ENCODE measurements at places on chromosomes 4 and X.
A peak's percentile ranks its signal among the peaks of the same experiment; 100 is the strongest.

- DNase-seq = no peak
These were observed 2.3 kb upstream of the CHIC2 start for GRCh38 chr4:54066718-54067129.

DNA sequence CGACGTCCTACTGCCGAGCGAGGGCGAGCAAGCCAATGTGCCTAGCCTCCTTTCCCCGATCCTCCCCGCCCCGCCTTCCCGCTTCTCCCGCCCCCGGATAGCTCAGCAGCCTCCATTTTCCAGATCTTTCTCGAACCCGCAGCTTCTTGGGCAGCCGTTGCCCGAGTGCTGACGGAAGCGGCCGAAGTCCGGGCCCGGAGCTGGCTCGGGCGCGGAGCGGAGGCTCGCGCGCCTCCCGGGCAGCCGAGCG is 172 bp upstream of the HSPA4L start:
- DNase-seq = peak; percentile 75

DNA sequence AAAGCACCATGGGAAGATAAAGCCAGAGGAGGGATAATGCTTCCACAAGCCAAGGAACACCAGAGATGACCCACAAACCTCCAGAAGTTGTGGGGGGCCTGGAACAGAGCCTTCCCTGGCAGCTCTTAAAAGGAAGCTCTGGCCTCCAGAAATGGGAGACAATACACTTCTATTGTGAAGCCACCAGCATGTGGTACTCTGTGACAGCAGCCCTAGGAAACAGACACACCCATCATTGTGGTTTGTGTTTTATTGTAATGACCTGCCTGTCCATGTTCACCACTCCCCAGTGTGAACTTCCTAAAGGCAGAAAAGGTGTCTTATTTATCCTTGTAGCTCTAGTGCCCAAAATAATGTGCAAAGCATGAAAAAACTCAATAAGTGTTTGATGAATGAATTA is 264.1 kb upstream of the GATB start:
- no peak for DNase-seq

GRCh38 chr4:168484626-168485025 is 4.3 kb upstream of the DDX60L start:
- no peak for DNase-seq

GRCh38 chrX:45850775-45851433 is 650.2 kb upstream of the DIPK2B start:
- DNase-seq = no peak

- DNase-seq = no peak
These were observed 6.5 kb downstream of the CRLF2 start for GRCh38 chrX:1205681-1206611.

- no peak for DNase-seq
These were observed 19.2 kb downstream of the CC2D2A start for GRCh38 chr4:15488658-15489470.

DNA sequence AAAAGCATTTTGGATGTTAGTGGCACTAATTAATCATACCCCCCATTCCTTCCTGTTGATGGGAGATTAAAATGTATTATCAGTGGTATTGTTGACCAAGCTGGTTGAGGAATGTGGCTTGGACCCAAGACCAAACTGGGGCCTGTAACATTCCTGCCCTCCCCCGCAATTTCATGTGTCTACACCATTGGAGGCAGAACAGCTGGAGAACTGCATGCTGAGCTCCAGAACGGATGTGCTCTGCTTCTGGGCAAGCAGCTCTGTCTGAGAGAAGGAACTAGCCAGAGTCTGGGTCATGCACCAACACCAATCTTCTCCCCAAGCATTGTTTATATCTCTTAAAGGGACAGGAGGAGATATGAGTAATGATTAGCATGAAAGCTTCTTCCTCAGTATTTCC is 185.5 kb downstream of the CEP135 start:
- no peak for DNase-seq

DNA sequence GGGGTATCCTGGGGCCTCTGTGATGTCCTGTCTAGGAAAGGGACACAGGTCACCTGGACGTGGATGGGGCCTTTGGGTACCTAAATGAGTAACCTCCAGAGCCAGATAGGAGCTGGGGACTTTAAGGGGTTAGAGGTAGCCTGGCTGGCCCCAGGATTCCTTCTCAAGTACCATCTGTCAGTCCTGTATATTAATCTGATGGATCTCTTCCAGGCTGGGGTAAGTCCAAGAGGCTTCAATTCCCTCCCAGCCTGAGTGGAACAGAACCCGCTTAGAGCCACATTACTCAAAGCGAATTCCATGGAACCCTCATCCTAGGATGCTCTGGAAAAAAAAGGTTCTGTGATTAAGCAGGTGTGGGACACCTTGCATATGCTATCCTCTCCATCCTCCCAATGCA is 24.8 kb upstream of the MAP3K15 start:
- no peak for DNase-seq

DNA sequence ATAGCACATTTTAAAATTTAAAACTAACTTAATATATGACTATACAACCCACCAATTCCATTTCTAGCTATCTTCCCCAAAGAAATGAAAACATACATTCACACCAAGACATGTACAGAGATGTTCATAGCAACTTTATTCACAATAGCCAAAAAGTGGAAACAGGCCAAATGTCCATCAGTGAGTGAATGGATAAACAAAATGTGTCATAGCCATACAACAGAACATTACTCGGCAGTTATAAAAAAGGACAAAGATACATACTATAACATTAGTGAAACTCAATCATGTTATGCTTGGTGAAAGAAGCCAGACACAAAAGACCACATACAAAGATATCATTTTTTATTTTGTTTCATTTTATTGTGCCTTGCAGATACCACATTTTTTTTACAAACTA is 396.8 kb downstream of the PACRGL start:
- DNase-seq = no peak

DNA sequence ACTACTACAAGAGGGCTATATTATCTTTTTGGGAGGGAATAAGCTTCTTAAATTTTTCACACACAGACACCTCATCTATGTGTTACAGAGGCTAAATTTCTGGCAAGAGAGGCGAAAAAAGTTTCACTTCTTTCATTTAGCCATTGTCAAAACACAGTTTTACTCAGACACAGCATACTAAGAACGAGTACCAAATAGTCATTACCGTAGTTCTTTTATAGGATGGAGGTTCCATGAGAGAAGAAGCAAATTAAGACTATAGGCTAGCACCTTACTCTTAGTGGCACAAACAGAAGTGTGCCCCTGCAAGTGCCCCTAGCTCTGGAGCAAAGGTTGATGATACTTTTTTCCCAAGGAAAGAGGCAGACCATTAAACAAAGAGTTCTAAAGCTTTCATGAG is 26.2 kb downstream of the UGT2B7 start:
- DNase-seq = no peak

GRCh38 chr4:18389115-18389514 is 367.6 kb upstream of the LCORL start:
- DNase-seq = no peak

DNA sequence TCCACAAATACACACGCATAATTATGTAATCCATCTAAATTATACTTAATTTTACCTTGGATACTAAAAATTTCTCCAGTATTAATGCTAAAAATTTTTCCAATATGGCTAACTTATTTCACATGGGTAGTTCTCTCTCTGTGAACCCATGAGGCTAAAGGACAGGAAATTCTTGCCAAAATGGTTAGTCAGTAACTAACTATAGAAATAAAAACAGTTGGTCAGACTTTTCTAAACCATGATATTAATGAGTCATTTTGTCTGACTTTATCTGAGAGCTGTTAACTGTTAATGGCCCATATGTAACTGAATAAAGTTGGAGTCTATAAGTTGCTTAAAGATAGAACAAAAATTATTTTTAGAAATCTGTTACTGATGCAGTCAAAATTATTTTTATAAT is 549.4 kb downstream of the TLL1 start:
- DNase-seq = no peak

GRCh38 chrX:44352758-44353157 is 9.3 kb upstream of the EFHC2 start:
- no peak for DNase-seq

GRCh38 chrX:150361777-150362351 is 1.3 kb upstream of the MAMLD1 start:
- DNase-seq = no peak

GRCh38 chr4:165537028-165537648 is 158.3 kb downstream of the CPE start:
- DNase-seq = no peak

DNA sequence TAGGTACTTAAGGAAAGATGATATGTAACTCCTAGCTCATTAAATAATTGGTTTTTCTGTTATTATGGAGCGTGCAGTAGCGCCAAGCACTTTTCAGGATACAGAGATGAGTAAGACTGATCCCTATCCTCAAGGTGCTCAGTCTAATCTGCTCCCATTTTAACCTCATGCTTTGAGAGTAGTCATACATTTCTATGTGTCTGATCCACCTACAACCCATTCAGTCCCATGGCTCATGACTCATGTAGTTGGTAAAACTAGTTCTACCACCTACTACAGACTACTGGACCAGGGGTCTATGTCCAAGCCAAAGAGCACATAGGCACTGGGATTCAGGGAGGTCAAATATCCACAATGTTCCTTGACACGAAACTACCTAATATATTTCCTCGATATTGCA is 60.8 kb downstream of the TMEM154 start:
- DNase-seq = no peak

DNA sequence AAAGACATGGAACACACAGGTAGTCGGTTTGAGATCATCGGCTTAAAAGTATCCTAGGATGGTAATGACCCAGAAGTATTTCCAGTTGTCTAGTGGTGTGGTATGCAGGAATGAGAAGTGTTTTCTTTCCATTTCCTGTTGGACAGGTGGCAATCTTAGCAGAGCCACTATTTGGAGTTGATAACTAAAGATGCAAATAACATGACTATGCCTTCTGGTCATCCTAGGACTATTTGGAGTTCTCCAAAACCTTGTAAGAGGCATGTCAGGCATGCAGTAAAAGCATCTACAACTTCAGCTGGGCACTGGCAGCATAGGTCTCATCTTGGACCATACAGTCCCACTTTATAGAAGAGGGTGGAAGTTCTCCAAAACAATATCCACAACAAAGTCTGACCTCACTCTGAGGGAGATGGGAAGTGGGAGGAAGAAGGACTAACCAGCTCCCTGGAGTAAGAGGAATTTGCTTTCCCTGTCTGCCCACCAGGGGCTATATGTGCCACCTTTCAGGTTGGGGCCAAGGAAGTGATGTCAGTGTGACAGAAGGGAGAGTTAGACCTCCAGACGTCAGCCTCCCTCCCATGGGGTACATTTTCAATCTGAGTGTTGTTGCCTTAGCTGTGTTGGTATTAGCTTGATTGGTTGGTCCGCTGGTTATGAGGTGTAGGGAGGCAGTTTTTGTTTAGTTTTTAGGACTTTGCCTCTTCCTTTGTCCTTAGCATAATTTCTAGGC is 101.2 kb upstream of the MYOZ2 start:
- no peak for DNase-seq

- peak; percentile 28 for DNase-seq
These were observed 25.5 kb downstream of the GPAT3 start for GRCh38 chr4:83561381-83561780.

GRCh38 chrX:24301806-24302205 is 12.1 kb downstream of the SUPT20HL2 start:
- no peak for DNase-seq

- no peak for DNase-seq
These were observed 69.8 kb downstream of the TMEM131L start for GRCh38 chr4:153535772-153536513.

- no peak for DNase-seq
These were observed 915 bp upstream of the RAB33B start for GRCh38 chr4:139453041-139453370.

DNA sequence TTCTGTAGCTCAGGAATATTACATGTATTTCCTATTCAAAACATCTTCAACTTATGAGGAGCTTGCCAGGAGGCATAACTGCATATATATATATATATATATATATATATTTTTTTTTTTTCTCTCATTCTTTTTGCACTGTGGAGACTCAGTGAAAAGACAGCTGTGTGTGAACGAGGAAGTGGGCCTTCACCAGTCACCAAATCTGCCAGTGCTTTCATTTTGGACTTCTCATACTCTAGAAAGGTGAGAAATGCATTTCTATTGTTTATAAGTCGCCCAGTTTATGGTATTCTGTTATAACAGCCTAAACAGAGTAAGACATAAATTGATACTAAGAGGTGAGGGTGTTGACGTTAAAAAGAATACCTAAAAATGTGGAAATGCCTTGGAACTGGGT is 710.6 kb downstream of the TRAM1L1 start:
- no peak for DNase-seq

DNA sequence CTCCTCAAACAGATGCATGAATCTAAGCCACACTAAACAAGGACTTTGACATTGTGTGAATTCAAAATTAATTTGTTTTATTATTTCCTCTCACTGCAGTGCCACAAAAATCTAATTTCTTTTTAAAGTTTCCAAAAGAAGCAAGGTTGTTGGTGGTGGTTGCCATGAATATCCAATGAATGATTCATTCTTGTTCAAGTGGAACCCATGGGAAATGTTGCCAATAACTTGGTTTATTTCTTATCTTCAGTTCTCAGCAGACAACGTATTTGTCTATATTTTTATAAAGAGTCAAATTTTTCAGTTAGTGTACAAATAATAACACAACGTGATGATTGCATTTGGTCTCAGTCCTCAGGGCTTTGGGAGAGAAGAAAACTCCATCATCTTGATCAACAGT is 309.4 kb upstream of the NOCT start:
- no peak for DNase-seq

DNA sequence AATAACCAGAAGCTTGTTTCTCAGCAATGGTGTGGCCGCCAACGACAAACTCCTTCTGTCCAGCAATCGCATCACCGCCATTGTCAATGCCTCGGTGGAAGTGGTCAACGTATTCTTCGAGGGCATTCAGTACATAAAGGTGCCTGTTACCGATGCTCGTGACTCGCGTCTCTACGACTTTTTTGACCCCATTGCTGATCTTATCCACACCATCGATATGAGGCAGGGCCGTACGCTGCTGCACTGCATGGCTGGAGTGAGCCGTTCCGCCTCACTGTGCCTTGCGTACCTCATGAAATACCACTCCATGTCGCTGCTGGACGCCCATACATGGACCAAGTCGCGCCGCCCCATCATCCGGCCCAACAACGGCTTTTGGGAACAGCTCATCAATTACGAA is 383 bp downstream of the DUSP21 start:
- no peak for DNase-seq

GRCh38 chrX:28391528-28391927 is 195.7 kb upstream of the IL1RAPL1 start:
- DNase-seq = no peak

DNA sequence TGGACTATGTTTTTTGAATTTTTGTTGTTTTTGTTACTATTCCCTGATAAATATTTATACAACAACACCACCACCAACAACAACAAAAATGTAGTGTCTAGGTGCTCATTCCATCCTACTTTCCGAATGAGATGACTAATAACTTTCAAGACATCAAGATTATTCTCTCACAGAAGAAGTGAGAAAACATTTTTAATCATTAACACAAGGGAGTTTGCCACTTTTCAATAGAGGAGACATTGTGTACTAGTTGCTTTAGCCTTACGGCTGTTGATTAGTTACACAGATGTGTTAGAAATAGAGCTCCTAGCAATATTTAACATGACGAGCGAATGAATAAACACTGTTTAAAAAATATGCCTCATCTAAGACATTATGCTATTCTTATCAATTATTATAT is 898.8 kb downstream of the C4orf33 start:
- no peak for DNase-seq

GRCh38 chr4:113707048-113707447 is 54.5 kb downstream of the CAMK2D start:
- DNase-seq = no peak

GRCh38 chr4:173524218-173525117 is 5.6 kb downstream of the HAND2 start:
- no peak for DNase-seq

GRCh38 chrX:81195259-81195658 is 6.5 kb downstream of the HMGN5 start:
- DNase-seq = no peak
